ENCODE measurements at places on chromosomes 3 and 15.

DNA sequence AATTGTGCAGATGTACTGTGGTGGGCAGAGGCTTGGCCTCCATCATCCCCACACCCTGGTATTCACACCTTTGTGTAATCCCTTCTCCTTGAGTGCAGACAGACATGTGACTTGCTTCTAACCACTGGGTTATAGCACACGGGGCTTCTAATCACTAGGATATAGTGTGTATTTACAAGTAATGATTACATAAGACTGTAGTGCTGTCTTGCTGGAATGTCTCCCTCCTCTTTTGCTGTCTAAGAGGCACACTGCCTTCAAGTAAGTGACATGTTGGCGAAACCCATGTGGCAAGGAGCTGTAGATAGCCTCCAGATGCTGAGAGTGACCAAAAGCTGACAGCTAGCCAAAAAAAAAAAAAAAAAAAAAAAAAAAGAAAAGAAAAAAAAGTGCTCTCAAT, 542.7 kb upstream of the MDFIC2 start:
- DNase-seq = no peak

DNA sequence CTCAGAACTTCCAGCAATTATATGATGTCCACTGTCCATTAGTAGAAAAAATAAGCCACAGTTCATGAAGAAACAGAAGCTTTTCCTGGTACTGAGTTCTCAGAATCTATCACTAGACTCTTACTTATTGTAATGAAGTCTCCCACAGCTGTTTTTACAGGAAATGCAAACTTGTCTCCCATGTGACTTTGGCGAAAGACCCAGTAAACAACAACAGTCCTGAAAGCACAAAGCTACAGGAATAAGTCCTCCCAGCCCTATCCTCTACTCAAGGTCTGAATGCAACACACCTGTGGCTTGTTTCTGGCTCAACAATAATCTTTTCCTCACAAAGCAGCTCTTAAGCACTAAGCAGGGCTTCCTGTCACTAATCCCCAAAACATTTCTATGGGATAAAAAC, 55.9 kb downstream of the EOMES start:
- peak; percentile 16 for DNase-seq

DNA sequence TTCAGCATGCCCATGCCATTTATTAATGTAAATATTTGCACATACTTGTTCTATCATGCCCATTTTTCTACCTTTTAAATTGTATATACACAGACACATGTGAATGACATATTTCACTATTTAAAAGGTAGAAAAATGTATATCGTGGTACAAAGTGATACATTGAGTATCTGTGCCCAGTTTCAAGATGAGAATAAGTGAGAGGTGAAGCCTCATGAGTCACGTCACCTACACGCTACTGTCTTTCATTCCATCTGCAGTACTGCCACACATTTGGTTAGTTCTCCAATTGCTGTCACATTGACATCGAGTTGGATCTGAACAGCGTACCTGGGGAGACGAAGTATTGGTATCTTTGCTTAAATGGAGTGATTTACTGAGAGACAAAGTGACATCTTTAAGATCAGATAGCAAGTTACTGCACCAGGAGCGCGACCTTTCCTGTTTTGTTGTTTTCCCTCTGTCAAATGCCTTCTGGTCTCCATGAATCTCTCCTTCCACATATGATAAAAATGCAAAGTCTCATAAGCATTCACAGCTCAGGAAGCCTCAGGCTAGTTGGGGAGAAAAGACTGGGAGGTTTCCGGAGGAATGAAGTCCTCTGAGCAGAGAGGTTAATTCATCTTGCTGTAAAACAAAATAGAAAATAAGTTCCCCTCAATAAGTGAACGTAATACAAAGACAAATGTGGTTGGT, 12.0 kb downstream of the GREM1 start:
- no peak for DNase-seq

DNA sequence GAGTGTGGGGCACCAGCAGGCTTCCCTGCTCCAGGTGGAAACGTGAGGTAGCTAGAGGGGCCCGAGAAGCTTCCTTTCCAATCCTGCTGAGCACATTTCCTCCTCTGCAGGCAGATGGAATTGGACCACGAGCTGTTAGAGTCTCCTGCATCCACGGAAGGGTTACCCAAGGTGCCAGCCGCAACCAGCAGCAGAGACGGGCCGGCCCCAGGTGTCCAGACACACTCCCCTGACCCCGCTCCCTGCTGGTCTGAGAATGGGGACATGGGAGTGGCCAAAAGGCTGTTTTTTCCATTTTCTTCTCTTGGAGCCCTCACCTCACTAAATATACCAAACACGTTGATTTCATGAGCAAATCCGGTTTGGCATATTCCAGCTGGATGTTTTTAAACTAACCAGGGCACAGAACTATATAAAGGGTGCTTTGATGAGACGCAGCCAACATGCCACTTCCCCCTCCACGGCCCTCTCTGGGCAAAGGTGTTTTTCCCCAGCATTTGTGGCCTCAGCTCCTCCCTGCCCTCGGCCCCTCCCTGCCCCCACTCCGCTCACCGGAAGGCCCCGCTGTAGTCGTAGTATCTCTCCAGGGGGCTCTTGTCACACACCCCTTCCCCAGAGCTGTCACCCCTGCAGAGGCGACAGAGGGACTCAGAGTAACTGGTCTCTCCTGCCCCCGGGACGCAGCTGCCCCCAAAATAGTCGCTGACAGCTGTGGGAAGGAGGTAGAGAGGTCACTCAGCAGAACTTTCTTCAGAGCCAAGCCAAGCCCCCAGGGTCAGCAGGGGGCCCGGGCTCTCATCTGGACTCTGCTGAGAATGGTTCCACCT, 7.0 kb downstream of the MELTF start:
- peak; percentile 19 for DNase-seq

DNA sequence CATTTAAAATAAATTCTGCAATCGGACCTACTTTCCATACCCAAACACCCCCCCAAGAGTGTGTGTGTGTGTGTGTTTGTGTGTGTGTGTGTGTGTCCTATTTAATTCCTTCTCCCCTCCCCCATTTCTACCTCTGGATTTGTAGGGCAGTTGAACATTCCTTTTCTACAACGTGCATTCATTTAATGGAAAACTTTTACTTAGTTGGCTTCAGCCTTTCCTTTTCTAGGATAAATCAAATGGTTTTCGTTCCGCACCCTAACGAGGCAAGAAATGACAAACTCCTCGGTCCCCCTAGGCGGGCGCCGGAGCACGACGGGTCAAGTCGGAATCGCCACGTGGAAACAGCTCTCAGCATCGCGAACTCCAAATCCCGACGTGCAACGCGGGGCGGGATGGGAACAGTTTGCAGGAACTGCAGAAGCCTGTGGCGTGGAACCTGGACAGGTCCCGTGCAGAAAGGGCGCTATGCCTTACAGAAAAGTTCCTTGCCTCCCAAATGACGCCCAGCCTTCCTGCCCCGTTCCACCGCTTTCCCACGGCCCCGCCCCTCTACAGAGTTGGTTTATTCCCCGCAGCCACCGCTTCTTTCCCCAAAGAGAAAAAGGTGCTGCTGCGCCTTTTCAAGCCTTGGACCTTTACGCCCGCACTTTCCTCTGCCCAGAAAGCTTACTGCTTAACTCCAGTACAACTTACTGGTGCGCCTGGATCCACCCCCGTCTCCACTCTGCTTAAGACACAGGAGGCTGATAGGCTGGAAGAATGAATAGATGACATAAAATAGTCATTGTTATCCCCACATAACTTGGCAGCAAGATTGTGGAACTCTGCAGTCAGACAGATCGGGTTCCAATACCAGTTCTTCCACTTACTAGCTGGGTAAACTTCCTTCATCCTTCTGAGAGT, 1.1 kb upstream of the EIF2B5 start:
- peak; percentile 79 for DNase-seq

GRCh38 chr3:190384309-190384756, 3.6 kb upstream of the CLDN16 start:
- peak; percentile 62 for DNase-seq

DNA sequence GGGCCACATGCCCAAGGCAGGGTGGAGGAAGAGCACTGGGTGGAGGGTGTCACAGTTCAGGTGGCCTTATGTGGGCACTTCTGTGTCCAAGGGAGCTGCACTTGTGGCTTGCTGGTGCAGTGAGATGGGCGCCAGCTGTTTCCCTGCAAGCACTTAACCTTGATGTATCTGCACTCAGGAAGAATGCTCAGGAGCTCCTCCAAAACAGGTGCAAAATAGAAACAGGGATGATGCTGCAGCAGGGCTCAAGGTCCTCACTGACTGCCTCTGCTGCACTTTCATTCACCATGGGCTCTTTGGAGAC, 151.3 kb downstream of the CADPS start:
- no peak for DNase-seq

GRCh38 chr3:173513123-173513522, 115.6 kb downstream of the NLGN1 start:
- DNase-seq = no peak

DNA sequence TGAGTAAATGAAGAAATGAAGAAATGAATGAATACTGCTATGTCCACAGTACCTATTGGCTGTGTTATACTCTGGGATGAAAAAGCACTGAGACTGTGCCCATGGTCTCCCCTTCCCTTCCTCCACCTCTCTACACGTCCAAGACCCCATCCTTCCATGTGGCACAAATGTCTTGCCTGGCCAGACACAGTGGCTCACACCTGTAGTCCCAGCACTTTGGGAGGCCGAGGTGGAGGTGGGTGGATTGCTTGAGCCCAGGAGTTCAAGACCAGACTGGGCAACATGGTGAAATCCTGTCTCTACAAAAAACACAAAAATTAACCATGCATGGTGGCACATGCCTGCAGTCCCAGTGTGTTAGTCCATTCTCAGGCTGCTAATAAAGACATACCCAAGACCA, 200.1 kb downstream of the FAM43A start:
- no peak for DNase-seq

GRCh38 chr3:181757694-181758306, 46.1 kb downstream of the SOX2 start:
- DNase-seq = no peak

DNA sequence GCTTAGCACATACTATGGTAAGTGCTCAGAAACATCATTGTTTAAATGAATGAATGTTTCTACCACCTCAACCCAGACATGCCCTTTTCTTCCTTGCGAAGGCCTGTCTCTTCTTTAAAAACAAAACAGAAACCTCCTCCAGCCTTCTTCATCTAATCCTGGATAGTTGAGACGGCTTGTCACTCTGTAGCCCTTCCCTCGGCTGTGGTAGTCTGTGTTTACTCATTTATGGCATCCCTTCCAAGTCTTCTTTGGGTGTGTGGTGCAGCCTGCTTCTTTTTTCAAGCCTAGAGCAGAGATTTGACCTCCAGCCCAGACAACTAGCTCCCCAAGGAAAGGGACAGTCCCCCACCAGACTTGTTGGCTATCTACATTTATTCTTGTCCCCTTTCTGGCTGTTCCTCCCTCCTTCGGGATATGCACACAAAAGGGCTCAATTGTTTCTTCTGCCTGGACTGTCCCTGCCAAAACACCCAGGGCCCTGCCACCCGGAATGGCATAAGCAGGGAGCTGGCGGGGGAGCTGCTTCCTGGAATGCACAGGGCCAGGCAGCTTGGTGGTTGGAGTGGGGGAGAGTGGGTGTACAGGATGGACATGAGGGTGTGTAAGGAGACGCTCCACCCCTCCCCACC, 67.8 kb downstream of the ITGA11 start:
- no peak for DNase-seq

DNA sequence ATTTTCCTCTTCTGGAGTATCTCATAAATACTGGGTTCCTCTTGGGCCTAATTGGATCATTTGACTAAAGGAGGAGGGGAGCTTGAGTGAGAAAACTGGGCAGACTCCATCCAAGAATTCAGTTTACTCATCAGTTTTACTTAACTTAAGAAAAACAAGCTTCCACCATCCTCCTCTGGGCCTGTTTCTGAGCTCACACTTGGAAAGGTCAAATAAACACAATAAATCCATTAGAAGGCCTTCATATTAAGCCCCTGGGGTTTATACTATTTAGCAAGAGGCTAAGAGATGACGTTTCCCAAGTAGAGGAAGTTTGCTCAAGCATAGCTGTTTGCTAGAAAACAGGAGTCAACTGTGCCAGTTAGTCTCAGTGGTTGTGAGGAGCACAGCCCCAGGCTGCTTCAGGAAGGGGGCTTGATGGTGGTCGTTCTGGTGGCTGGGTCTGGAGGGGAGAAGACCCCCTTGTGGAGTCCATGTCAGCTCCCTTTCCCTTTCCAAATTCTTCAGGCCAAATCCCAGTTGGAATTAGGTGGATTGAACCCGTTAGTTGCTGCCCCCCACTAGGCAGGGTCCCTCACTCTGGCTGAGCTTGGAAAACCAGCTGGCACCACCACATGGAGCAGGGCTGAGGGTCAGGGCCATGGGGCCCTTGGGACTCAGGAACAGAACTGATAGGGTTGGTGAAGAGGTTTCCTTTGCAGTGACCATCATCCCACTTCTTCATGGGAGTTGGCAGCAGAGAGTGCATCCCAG, 64.8 kb downstream of the SPSB4 start:
- no peak for DNase-seq

- DNase-seq = no peak
These were observed 128.3 kb upstream of the BHLHE40 start for GRCh38 chr3:4850928-4851265.

DNA sequence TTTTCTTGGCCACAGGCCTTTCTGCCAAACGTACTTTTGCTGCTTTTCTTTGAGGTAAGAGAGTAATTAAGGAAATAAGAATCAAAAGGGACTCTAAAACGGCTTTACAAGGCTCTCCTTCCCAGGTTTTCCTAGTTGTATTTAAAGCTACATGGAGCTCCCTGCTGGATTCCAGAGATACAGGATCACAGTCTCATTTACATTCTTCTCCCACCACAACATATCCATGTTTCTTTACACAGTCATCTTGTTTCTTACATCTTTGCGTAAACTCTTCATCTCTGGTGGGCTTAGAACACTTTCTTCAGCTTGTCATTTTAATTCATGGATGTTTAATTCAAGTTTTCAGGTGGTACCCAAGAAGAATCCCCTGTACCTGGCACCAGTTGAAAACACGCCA, 117.6 kb upstream of the BFSP2 start:
- no peak for DNase-seq

- DNase-seq = no peak
These were observed 11.8 kb downstream of the SSR3 start for GRCh38 chr3:156543043-156543555.

- DNase-seq = no peak
These were observed 170.3 kb upstream of the CGNL1 start for GRCh38 chr15:57205996-57206395.

DNA sequence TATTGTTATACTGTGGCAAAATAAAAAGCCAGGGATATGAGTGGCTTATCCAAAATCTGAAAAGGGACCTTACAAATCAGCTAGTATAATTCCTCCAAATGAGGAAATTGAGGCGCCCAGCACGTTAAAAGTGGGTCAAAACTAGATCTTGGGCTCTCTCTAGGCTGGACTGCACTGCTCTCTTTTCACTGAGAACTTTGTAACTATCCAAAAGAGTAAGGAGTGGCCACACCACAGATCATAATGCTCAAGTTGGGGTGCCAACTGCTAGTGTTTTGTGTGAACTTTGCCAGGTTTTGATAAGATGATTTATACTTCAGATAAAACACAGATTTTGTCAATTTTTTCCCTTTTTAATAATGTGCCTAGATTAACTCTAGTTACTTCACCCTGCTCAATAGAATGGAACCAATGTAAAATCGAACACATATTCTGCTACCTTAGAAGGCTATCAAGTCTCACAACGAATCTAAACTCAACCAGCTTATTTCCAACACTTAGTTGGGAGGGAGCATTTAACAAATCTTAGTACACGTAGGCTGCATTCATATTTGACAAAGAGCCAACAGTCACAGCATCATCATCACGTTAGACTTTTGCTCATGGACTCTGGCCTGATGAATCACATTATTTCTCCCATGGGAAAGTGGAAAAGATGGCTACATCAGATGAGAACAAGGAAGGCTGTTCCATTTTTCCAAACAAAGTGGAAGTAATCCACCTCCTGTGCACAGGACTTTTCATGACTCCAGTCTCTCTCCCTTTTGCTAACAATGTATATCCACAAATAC, 64.4 kb downstream of the ABI3BP start:
- no peak for DNase-seq
